Activated T-helper 2 cell treated with anti-CD3 and anti-CD28 coated beads, Interferon-gamma antibody, Interleukin-2, Interleukin-4, amounts not matched to agents 10 μg/mL and 5 μg/mL and 100 μg/mL, durations not matched to agents 14 hours and 24 hours and 36 hours (primary cell): ENCODE measurements at places on chromosomes 7 and 10.

DNA sequence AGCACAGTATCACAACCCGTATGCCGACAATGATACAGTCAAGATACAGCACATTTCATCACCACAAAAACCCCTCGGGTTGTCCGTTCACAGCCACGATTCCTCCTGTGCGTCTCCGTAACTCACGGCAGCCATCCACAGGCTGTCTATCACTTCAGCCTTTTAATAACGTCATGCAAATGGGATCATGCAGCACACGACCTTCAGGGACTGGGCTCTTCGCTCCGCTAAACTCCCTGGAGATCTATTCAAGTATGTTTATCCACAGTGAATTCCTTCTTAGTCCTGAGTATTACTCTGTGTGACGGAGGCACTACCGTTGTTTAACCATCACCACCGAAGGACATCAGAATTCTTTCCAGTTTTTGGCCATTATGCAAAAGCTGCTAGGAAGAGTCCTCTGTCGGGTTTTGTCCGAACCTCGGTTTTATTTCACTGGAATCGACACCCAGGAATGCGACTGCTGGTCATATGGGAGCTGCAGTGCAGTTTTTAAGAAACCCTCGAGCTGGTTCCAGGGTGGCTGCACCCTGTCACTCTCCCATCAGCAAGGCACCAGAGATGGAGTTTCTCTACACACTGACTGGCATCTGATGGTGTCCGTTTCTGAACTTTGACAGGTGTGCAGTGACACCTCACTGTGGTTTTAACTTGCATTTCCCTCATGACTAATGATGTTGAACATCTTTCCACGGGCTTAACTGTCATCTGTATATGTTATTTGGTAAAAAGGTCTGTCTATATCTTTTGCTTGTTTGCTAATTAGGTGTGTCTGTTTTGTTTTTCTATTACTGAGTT is 193.6 kb downstream of the MAD1L1 start:
- DNase-seq = no peak

DNA sequence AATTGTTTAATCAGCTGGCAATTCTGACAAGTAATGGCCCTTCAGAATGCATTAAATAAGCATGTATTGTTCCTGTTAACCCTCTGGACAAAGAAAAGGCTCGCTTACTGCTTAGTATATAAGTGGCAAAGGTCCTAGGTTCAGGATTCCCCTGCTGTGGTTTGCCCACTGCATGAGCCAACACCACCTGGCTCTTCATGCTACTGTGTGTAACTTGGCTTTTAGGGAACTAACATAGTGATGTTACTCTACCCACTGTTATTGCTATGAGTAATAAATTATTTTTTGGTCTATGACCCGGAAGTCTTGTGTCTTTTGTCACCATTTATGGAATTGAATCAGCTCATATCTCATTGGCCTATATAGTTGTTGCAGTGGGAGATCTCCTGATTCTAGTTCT is 791.7 kb upstream of the PHF14 start:
- no peak for DNase-seq

GRCh38 chr7:105748701-105749100 is 127.7 kb downstream of the ATXN7L1 start:
- no peak for DNase-seq

DNA sequence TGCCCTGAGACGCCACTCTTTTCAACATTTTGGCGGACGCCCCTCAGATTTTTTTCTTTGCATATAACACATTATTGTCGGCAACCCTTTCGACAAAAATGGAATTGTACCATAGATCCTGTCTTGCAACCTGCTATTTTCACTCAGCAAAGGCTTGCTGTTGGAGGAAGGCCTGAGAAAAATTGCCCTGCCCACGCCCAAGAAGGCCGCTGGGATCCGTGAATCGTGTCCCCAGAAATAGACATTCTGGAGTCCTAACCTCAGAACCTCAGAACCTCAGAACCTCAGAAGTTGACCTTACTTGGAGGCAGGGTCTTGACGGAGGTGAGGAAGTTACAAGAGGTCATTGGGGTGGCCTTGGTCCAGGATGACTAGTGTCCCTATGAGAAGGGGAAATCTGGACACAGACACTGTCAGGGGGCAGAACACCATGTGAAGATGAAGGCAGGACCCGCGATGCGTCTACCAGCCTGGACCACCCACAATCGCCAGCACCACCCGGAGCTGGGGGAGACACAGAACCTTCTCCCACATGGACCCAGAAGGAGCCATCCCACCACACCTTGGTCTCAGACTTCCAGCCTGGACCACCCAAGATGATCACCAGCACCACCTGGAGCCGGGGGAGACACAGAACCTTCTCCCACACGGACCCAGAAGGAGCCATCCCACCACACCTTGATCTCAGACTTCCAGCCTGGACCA is 19.1 kb upstream of the DNAAF5 start:
- DNase-seq = no peak

- no peak for DNase-seq
These were observed 523.1 kb downstream of the LRMDA start for GRCh38 chr10:75954486-75954885.

DNA sequence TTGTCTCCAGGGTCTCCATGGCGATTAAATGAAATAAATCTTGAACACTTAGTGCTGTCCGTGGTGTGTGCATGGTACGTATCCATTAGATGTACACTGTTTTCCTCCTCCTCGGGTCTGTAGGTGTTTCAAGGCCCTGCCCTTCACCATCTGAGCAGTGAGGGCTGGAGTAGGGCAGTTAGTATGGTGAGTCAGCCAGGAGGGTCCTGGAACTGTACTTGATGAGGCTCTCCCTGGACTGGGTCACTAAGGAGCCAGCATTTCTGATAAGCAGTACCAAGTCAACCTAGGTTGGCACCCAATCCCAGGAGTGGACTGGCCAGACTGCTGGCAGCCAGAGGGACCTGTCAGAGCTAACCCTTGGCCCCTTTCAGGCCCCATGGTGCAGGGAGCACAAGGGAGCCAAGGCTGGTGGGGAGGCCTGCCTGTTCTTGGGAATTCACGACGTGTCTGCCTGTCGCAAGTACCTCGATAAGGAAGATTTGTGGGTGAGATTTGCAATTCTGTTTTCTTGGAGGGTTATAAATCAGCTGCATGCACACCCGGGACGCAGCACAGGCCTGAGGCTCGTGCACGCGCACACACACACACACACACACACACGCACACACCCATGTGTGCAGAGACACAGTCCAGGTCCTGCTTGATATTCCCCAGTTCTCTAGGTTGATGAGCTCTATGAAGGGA is 114.2 kb downstream of the ZMIZ1 start:
- DNase-seq = no peak

DNA sequence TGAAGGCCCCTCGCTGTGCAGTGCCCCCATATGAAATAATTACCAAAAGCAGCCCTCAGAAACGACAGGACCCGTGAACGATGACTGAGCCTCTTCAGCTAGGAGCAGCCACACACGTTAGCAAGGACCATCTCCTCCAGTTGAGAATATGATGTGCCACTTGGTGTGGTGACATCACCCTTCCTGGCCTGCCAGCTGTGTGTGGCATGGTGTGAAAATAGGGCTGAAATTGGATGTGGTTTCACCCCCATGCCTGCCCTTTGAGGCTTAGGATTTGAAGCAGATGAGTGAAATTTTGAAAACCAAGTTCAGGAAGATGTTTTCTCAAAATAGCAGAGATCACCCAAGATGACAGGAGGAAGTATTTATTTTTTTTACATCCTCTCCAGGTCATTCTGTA is 49.1 kb upstream of the BTBD16 start:
- no peak for DNase-seq

DNA sequence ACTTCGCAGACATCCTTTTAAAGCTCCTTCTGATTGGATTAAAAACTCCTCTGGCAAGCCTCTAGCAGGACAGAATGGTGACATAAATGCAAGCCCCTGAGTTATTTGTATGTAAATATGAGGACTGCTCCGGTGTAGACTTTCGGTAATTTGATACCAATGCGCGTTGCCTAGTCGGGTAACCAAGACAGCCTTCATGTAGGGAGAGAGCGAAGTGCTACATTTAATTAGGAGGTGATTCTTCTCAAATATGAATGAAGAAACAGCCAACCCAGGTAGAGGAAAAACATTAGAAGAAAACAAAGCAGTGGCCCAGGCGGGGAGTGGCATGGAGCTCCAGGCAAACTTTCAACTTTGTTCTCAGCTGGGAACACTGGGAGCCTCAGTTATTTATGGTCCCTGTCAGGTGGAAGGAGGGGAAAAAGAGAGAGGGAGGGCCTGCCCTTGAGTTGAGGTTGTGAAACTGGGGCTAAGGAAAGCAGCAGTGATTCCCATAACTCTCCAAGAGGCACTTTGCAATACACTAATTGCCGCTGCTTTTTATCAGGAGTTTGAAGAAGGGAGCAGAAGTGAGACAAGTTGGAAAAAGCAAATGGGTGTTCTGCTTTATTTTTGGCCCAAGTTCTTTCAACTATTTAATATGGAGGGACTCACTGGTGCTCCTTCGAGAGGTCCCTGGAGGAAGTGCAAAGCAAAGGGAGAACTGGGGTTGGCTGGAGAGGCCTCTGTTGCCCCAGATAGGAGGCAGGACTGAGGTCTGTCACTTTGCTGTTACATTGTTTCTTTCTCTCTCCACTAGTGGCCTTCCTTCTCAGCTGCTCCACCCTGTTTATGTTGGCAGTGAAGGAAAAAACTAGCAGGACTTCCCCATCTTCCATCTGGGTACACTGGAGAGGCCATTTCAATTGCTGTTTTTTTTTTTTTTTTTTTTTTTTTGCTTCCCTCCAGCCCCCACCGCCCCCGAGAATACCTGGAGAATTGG is 234.6 kb upstream of the CCDC6 start:
- no peak for DNase-seq

DNA sequence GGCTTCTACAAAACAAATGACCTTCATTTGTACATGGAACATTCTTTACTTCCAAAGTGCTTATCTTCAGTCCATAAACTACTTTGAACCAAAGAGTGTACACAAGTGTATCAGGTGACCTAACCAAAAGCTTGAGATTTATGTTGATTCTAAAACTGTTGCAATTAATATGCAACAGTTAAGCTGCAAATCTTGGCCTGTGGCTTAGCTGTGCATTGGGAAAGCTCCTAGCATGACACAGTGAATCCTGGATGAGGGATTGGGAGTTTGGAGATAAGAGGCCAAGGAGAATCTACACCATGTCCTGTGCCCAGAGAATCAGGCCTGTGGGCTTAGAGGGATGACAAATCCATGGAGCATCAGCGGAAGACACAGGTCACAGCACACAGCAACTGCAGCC is 105.2 kb upstream of the GSDME start:
- no peak for DNase-seq
